ENCODE measurements at places on chromosomes 1 and 21.

DNA sequence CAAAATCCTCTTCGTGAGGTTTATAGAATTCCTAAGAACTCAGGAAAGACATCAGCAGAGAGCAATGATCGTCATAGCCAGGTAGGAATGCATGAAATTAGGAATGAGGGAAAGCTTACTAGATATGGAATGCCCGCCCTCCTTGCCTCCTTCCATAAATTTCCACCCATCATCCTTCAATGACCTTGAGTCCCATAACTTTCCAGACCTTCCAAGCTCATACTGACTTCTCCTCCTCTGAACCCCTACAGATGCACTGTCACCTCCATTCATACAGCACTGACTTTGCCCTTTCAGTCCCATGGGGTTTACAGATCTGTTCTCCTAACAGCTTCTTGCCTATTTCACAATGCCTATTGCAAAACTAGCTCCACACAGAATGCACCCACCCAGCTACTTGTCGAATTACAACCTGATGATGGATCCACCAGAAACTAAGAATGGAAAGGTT, 23.8 kb upstream of the PPP1R15B start:
- no peak for DNase-seq

GRCh38 chr1:150476754-150477153, 10.5 kb upstream of the TARS2 start:
- DNase-seq = no peak

- DNase-seq = no peak
Observed at GRCh38 chr1:226565476-226565875, 16.9 kb downstream of the STUM start.

GRCh38 chr1:24364605-24364974, 45.4 kb downstream of the GRHL3 start:
- no peak for DNase-seq

DNA sequence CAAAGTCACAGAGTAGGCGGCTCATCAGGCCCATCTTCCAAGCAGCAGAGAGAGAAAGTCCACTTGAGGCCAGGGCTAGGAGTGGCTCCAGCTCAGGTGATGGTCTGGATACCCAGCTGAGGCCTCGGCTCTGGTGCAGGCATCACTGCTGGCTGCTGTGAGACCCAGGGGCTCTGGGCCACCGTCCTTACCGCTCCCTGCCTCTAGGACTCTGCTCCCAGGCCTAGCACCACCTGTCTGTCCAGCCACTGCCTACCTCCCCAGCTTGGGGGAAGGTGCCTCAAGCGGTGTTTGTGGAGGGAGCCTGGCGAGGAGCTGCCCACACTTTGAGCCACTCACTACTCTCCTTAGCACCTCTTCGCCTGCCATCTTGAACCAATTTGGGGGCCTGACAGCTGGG, 57.9 kb downstream of the DMRTB1 start:
- DNase-seq = no peak

GRCh38 chr1:170073893-170074249, 624 bp downstream of the KIFAP3 start:
- DNase-seq = no peak

DNA sequence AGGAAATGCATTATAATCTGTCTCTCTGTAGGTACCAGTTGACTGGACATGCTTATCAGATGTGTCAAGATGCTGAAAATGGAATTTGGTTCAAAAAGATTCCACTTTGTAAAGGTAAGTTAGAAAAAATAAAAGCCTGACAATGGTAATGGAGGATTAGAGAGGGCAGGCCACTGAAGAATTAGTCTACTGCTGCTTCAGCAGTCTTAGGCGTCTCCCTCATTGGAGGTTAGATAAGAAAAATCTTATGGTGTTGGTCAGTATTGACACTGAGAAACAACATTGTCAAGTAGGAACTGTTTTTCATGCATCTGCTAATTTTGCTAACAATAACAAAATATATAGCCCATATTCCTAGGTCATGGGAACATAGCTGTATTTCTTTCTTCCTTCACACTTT, 20.1 kb downstream of the CR2 start:
- DNase-seq = no peak

DNA sequence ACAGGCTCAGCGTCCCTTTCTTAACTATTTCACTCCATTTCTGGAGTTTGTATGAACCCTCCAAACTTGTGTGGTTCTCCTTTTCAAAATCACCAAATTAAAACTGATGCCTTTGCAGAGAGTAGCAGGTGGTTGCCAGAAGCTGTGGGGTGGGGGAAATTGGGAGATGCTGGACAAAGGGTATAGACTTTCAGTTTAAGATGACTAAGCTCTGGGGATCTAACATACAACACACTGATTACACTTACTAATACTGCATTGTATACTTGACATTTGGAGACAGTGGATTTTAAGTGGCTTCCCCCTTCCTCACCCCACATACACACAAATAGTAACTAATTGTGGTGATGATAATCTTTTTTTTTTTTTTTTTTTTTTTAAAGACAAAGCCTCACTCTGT, 11.1 kb upstream of the SCYL3 start:
- no peak for DNase-seq

DNA sequence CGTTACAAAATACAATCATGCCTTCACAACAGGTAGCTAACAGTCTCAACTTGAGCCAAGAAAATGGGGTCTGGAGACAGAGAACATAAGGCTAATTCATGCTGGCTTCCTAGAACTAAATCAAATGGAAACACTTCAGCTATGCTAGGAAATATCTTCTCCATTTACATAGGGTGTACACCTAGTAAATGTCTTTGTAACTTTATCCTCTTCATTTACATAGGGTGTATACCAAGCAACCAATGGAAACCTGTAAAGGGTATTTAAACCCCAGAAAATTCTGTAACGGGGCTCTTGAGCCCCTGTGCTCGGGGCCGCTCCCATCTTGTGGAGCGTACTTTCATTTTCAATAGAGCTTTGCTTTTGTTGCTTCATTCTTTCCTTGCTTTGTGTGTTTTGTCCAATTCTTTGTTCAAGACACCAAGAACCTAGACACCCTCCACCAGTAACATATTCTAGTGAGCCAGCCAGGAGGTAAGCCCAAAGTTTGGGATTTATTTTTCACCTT, 19.5 kb upstream of the CYP4X1 start:
- DNase-seq = no peak

DNA sequence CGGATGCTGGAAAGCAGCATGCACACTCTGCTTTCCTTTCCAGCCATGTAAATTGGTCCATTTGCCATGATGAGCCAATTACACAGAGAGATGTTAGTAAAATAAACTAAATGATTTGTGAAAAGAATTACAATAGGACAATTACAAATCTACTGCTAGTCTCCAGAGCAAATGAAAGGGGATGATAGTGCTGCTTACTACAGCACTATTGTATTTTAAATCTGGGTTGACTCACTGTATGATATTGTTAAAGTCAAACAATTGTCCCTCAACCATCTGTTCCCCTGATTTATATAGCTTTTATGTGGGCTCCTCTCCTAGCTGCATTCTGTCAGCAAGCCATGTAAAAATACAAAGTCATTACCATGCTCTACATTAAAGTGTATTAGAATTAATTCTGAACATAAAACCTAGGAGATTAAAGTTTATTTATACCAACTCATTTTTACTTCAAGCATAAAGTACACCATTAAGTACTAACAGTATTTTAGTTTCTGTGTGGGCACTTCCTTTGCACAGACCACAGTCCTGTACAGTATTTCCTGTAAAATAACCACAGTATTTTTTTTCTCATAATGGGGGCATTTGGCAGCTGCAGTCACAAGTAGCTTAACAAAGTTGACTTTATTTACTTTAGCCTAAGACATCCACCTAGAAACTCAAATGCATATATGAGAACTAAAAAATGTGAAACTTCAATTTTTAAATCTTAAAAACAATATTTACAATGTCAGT, 135.8 kb downstream of the VAV3 start:
- no peak for DNase-seq

DNA sequence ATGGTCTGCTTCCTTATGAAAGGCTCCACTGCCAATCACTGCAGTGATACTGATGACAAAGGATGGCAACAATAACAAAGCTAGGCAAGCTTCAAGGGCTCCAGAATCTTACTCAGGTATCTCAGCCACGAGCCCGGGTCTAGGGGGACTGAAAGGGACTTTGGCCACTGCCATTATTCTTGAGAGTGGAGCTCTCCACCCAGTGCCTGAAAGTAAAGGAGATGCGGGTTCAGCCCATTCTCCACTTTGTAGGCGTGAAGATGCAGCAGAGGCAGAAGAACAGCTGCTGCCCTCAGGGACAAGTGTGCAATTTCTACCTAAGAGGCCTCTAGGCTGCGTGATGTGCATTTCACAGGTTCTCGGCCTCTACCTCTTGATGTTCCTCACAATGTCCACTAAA, 31.4 kb upstream of the SLAMF9 start:
- no peak for DNase-seq

DNA sequence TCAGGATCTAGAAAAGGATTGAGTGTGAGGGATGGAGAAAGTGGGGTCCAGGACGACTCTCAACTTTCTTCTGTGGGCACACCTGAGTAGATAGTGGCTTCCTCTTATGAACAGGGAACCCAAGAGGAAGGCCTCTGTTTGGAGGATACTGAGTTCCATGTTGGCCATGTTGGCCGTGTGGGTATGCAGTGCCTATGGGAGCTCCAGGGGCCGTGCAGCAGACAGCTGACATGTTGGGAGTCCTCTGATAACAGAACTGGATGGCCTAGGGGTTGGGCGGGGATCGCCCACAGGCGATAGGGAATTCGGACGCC, 43.0 kb downstream of the TMEM53 start:
- no peak for DNase-seq

DNA sequence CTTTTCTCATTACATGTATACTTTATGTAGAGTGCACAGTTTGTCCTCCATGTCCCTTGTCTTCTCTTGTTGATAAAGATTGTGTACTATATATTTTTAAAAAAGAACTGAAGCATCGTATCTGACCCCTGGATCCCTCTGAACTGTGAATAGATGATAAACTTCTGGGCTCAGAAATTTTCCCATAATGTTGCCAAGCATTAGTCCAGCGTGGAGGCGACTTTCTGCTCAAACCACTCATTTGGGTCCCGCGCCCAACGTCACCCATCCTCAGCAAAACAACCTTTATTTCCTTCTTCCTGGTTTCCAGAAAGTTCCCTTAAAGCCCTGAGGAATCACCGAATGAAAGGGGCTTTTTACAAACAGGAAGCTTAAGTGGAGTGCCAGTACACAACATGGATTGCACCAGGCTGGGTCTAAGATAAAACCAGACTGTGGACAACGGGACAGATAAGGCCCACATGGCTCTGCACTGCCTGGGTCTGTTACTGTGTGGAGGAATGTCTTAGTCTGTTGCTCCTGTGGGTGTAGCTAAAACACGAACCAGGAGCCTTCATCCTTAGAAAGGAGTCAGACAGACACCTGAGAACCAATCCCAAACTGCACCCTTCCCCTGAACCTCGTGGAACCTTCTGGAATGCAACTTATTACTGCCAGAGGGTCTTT, 15.6 kb downstream of the EVA1C start:
- DNase-seq = no peak

Data from stimulated activated CD8-positive, alpha-beta memory T cell treated with anti-CD3 and anti-CD28 coated beads, Interleukin-15, amount 100 ng/mL, for 1 hour (primary cell).